Left colon (tissue), 2 donors: ENCODE measurements at places on chromosomes 2 and 18.

DNA sequence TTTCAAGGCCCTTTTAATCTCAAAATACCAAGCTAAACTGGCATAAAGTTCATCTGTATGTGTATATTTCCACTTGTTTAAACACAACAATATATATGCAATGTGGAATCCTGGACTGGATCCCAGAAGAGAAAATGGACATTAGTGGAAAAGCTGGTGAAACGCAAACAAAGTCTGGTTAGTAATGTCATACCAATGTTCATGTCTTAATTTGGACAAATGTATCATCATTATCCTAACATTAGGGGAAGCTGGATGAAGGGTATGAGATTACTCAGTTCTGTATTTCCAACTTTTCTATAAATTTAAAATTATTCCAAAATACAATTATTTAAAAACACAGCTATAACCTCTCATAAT lies 3.8 kb downstream of the SP3 start:
- DNase-seq, result no peak

GRCh38 chr2:112725545-112726457 lies 5.0 kb downstream of the NT5DC4 start:
- DNase-seq, result no peak

DNA sequence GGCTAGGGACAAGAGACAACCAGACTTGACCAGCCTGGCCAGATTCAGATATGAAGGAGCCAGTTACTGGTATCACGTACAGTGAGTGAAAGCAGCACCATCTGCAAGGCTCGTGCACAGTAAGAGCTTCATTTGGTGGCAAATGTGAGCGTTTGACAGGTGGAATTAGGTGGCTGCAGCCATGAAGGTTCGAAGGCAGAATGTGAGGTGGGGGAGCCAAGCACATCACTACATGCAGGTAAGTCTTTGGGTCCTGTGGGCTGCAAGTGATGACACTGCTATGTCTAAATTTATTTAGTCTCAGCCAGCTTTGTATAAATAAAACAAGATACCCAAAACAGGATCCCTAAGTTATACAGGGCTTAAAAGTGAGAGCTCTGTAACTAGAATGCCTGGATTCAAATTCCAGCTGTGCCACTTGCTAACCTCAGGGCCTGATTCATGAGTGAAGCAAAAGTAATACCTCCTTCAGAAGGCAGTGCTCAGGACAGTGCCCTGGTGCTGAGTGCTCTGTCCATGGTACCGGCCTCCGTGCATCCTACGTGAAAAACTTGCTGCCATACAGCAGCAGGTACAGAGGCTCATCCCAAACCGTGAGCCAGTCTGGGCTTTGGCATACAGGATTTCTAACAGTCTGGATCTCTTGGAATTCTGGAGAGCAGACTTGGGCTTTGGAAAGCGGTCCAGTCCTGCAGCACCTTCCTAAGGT lies 18.6 kb downstream of the DDX18 start:
- no peak for DNase-seq

GRCh38 chr2:201363857-201364560 lies 6.9 kb upstream of the FLACC1 start:
- no peak for DNase-seq

DNA sequence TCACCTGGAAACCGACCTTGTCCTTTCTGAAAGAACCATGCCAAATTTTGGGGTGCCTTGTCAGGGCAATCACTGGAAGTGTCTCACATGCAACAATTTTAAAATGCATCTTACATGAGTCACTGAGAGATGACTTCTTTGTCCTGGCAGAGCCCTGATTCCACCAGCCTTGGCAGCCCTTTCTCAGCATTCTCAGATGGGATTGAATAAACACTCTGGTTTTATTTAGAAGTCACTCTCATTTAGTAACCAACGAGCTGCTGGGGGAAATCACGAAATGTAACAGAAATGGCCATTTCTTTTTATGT lies 3.8 kb upstream of the ATP8B1 start:
- no peak for DNase-seq

GRCh38 chr2:102442967-102443828 lies 20.2 kb downstream of the IL18RAP start:
- no peak for DNase-seq

GRCh38 chr2:173149491-173149890 lies 73.8 kb downstream of the MAP3K20 start:
- DNase-seq, result no peak

DNA sequence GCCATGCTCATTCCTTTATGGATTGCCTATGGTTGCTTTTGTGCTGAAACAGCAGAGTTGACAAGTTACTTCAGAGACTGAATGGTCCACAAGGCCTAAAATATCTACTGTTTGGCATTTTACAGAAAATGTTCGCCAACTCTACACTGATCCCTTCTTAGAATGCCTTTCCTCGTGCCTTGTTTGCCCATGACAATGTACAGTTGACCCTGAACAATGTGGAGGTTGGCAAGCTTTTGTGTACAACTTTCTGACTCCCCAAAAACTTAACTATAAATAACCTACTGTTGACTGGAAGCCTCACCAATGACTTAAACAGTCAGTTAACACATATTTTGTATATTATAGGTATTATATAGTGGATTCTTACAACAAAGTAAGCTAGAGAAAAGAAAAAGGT lies 361.4 kb downstream of the EPHA4 start:
- DNase-seq, result no peak

- DNase-seq, result no peak
Measured at GRCh38 chr2:125667630-125668029, 988.3 kb upstream of the GYPC start.

GRCh38 chr18:61322265-61322873 lies 10.9 kb upstream of the CDH20 start:
- DNase-seq, result no peak

- DNase-seq, result no peak
Measured at GRCh38 chr2:19865151-19865550, 36.6 kb downstream of the TTC32 start.

DNA sequence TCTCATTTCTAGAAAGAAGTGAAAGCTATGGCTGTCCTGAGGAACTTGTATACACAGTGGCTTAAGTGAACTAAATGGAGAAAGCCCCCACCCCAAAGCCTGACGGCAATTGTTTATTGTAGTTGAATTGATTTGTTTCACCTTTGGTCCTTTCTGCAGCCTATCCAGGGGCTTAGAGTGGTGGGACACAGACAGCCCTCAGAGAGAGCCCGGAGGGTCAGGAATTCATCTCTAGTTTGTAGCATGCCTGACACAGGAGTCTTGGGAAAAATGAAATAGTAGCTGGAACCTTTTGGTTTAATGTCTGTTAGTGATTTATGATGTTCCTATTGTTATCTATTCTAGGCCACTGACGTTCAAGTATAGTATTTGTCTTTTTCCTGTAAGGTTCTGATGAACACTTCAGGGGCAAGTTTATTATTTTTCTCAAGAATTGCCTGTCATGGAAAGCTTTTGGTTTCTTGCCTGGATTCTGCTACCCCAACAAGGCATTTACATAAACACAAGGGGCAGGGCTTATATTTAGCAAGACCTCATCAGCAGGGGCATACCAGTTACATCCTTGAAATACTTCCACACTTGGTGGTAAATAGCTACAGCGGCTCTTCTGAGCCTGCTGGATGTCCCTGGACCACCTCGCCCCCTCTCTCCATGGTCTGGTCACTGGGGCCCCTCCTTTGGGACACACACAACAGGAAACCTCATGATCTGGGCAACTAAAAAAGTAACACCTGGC lies 44.4 kb downstream of the KCNE4 start:
- DNase-seq, result no peak

DNA sequence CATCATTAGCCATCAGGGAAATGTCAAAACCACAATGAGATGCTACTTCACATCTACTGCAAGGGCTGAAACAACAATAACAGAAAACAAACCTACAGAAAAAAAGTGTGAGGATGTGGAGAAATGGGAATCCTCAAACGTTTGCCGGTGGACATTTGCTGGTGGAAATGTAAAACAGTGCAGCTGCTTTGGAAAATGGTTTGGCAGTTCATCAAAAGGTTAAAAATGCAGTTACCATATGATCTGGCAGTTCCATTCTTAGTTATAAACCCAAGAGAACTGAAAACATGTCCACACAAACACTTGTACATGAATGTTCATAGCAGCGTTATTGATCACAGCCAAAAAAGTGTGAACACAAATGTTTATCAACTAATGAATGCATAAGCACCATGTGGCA lies 44.2 kb downstream of the PROC start:
- DNase-seq, result no peak

DNA sequence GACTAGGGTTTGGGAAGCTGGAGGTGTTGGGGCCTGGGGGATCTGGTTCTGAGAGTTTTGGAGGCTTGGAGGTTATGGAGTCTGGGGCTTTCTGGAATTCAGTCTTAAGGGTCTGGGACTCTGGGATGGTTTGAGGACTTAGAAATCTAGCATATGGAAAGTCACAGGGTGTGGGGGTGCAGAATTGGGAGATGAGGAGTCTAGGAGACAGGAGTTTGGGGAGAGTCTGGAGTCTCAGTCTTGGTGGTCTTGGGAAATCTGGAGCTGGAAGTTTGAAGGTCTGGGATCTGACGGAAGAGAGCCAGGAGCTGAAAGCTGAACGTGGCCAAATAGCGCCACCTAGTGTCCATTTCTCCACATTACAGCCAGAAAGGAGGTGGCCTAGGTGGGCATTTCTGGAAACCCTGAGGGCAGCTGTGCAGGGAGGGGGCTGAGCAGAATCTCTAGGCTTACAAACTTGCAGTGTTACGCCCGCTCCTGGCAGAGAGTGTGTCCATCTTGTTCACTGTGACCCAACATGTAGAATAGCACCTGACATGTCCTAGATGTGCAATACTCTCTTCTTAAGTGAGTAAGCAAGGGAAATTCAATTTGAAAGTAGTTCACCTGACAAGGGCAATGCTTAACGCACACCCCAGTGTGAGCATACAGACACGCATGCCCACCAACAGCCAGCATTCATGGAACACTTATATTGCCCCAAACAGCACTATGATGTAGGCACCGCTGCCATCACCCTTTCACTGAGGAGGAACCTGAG lies 204.8 kb downstream of the TFCP2L1 start:
- DNase-seq, result no peak
